Right ventricle myocardium inferior (tissue), 1 donor: ENCODE measurements at places on chromosomes 1 and 21. TPM values are rescaled to one million over a fixed set of nuclear protein-coding genes. Genes with fewer than 3 reads are reported as not detected.

The WDR64 gene
- not detected for total RNA-seq

The SPAG17 gene
- not detected for total RNA-seq

The DNAJC16 gene
- total RNA-seq = 14.6 TPM

The DDI2 gene
- 20.4 TPM for total RNA-seq

The OR4F29 gene
- total RNA-seq = not detected
